ENCODE measurements at places on chromosomes 7 and 10.

DNA sequence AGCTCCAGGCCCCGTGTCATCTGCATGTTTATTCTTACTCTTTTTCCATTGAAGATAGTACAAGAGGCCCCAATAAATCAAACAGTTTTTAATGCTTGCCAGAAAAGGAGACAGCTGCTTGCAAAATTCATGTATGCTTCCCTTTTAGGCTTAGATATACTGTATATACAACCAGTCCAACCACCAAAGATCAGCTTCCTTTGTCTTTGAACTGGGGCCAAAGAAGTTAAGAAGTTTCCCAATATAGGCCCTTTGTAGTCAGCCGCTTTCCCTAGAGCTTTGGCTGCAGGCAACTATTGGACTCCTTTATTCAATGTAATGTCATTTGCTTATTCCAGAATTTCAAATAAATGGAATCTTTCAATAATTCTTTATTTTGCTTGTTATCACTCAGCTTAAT is 1395.0 kb downstream of the GATA3 start:
- DNase-seq = no peak

DNA sequence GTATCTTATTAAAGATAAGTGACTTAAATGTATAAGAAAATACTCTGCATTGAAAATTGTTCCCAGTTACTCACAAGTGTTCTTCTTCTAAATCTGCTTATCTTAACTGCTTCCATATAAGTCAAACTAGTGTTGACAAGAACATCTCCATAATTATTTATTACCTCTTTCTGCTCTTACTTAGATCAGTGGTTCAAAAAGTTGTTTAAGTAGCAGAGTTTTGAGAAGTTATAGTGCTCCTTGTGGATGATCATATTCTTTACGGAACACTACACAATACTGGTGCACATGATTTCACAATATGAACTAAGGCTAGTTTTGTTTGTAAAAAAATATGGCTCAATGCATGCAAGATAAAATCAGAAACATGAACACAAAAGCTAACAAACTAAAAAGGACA is 168.4 kb downstream of the SEMA3D start:
- no peak for DNase-seq

GRCh38 chr10:120403109-120403508 is 53.9 kb upstream of the PLPP4 start:
- no peak for DNase-seq

GRCh38 chr10:8130973-8131911 is 76.8 kb downstream of the GATA3 start:
- no peak for DNase-seq

DNA sequence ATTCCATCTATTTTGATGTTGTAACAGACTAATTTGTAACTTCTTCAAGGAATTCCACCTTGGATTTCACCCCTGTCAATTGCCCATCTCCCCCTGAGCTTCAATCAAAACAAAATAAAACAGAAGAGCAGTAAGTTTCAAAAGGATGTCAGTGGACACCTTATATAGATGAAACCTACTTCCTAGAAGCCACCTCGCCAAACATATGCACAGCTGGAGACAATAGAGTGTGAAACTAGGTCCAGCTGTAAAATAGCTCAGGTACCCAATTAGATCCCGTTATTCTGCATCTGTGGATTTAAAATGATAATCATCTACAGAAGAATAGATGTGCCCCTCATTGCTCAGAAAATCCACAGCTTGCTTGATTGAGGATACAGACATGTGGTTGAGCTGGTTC is 598.6 kb downstream of the SH2D4B start:
- no peak for DNase-seq

- DNase-seq = no peak
These were observed 44.1 kb downstream of the BAMBI start for GRCh38 chr10:28721318-28721951.

DNA sequence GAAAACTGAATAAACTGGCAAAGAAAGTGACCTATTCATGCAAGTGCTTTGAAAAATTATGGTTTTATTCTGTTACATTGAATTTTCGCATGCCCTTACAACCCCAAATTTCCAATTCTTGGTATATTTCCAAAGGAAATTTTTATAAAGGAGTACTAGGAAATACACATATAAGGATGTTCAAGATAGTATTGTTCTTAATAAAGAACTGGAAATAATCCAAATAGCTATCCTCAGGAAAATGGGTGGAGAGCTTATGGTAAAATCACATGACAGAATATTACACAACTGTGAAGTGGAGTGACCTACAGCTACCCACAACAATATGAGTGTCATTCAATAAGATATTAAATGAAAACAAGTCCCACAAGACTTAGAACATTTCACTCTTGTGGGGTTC is 138.9 kb upstream of the BMPER start:
- no peak for DNase-seq

DNA sequence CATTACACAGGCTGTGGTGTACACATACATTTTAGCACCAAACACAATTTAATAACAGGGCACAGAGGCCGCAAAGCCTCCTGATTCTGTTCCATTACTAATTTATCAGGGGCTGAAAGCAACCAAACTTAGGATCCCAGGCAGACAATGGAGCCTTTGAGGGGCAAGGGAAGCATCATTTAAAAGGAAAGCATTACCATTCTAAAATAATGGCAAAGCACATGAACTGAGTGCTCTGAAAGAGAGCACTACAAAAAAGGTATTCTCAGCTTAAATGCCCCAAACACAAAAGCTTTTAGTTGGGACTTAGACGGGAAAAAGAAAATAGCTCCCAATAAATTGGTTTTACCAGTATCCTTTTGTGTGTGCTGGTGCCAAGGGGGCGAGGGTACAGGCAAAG is 282.0 kb upstream of the ETV1 start:
- no peak for DNase-seq

DNA sequence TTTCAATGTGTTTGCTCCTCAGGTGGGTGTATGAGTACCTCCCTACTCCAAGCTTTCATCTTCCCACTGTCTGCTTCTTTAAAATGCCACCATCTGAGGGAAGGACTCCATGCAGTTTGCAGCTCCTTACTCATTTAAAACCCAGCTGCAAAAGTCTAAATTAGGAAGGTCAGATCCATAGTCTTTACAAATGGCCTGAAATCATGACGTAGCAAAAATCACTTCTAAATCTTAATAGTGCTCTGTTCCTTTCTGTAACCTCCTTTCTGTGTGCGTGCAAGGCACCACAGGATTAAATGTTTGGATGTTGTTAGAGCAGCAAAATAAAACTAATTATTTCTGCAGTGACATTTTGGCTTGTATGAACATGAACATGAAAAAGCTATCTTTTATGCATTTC is 366.9 kb upstream of the IGFBP3 start:
- no peak for DNase-seq

- DNase-seq = no peak
These were observed 9.3 kb upstream of the OR6V1 start for GRCh38 chr7:143042790-143043271.

GRCh38 chr10:99421233-99421739 is 9.1 kb downstream of the GOT1 start:
- no peak for DNase-seq

GRCh38 chr7:104431930-104432329 is 103.5 kb downstream of the LHFPL3 start:
- no peak for DNase-seq

GRCh38 chr10:89470628-89471027 is 56.3 kb downstream of the IFIT5 start:
- DNase-seq = no peak

- DNase-seq = no peak
These were observed 23.3 kb upstream of the GFRA1 start for GRCh38 chr10:116296291-116296721.

Data from hippocampal formation (tissue), 2 donors.